ENCODE measurements at places on chromosomes 3 and 15.

DNA sequence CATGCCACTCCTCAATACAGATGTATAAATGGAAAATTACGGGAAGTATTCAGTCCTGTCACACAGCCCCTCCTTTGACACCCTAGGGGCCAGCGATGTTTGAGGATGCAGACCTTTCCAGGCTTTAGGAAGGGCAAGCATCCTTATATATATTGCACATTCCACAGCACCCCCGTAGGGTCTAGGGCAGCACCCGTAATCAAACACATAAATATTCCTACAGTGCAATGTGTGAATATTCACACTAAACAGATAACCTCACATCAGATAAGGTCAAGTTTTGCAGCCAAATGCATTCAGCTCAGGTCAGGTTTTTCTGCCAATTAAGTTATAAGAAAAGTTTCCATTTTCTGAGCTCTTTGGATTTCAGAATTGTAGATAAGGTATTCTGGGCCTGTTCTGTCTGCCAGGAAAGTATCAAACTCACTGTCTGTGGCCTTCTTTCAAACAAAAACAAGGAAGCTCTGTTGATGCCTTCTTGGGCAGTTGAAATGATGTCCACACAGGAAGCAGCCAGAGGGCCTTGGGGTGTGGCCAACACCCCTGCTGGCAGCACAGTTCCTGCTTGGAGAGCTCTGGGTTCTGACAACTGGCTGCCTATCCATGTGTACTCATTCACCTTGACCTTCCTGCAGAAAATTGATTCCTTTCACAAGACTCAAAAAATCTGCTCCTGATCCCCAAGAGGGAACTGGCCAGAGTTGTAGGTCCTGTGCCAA is 427.0 kb downstream of the NTRK3 start:
- DNase-seq: no peak

GRCh38 chr3:64865839-64866570 is 178.2 kb upstream of the ADAMTS9 start:
- DNase-seq: no peak

DNA sequence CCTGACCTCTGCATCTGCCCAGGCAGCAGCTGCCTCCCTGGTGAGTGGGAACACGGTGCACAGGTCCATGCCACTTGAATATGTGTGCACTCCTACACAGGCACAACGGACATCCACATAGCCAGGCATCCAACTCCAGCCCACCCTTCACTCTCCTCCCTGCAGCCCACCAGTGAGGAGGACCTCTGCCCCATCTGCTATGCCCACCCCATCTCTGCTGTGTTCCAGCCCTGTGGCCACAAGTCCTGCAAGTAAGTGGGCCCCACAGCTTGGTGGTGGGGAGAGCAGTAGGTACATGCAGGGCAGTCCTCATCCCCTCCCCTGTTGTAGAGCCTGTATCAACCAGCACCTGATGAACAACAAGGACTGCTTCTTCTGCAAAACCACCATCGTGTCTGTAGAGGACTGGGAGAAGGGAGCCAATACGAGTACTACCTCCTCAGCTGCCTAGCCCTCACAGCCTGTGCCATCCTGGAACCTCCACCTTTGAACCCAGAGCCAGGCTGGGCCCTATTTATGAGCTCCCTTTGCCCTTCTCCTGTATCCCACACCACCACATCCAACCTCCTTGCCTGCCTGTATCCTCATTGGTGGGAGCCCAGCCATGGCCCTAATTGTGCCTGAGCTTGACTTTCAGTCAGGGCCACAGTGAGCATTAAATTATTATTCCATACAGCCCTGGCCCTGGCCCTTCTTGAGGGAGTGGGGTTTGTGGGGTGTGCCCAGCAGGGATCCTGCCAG is 1.5 kb upstream of the AMIGO3 start:
- no peak for DNase-seq

- no peak for DNase-seq
These were observed 122.2 kb downstream of the RORA start for GRCh38 chr15:61106889-61107288.

DNA sequence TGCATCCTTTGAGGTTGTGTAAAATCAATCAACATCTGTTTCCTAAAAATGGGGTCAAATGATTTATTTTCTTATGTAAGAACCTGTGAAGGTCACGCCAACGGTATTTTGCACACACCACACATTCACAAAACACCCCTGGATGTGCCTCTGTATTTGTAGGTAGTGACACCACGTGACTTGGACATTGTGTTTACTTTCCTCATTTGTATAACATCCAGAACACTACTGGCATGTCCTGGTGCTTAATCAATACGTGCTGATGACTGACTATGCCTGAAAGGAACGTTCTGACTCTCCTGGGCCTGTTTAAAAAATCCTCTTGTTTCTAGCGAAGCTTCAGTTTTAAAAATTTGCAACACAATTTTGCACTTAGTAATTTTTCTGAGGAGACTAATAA is 3.4 kb upstream of the TAFA4 start:
- no peak for DNase-seq

Measured in A673 (cell line).